ENCODE measurements at places on chromosomes 4 and X.

GRCh38 chr4:110666030-110666429, 43.2 kb upstream of the PITX2 start:
- DNase-seq, result no peak

GRCh38 chr4:140152013-140152703, 1.8 kb downstream of the MAML3 start:
- peak; percentile 46 for DNase-seq

DNA sequence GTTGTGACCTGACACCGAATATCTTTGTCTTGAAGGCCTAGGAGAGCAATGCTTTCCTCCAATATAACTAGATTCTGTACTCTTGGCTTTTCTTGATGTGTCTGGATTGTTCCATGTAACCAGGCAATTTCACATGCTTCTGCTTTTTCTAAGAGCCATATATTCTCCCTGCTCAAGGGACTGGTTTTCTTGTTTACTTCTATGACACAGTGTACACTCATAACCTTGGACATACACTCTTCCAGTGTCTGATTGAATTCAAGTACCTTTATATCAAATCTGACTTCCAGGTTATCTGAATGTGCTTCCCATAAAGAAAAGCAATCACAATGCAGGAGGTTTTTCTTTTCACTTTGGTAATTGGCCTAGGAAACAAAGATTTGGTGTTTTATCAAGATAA, 17.4 kb upstream of the EIF4E start:
- DNase-seq, result no peak

DNA sequence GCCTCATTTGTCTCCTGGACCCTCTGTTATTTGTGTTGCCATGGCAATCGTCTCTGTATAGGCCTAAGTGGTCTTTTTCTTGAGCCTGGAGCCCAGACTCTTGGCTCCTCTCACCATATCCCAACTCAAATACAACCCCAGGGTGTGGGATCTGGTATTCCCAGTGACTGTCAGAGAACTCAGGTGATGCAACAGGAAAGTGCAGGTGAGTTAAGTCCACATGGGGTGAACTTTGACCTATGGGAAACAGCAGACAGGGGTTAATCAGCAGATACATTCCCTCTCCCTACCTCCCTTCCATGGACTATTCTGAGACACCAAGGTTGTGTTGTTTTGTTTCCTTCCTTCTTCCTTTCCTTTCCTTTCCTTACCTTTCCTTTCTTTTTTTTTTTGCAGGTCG, 130.9 kb upstream of the RPS6KA3 start:
- no peak for DNase-seq

GRCh38 chrX:43735957-43736356, 79.9 kb downstream of the MAOA start:
- no peak for DNase-seq

- no peak for DNase-seq
Measured at GRCh38 chr4:53905941-53906377, 158.4 kb downstream of the CHIC2 start.

GRCh38 chr4:4984186-4984585, 35.1 kb downstream of the CYTL1 start:
- DNase-seq, result no peak

GRCh38 chrX:45187731-45188130, 12.9 kb downstream of the DIPK2B start:
- DNase-seq, result no peak

- no peak for DNase-seq
Measured at GRCh38 chr4:41633321-41633720, 95.4 kb downstream of the LIMCH1 start.

GRCh38 chr4:111020961-111021360, 398.1 kb upstream of the PITX2 start:
- no peak for DNase-seq

- no peak for DNase-seq
Measured at GRCh38 chr4:158316264-158316663, 106.0 kb downstream of the TMEM144 start.

DNA sequence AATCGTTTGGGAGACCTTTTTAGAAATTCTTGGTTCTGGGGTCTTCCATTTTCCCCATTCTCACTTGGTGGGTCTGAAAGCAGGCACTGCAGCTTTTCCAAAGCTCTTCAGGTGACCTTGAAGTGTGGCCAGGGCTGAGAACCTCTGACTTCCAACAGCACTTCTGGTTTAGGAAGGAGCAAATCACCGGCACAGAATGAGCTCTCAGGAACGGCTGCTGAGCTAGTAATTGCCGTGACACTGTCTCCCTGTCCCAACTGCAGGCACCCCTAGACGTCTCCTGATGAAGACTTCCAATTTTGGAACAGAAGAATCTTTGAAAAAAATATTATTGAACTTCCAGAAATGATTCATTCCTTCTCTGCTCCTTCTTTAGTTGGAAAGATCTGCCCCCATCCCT, 31.3 kb downstream of the CD38 start:
- no peak for DNase-seq

GRCh38 chr4:47598320-47598719, 113.2 kb downstream of the ATP10D start:
- DNase-seq, result no peak

GRCh38 chr4:120508036-120508435, 414.5 kb downstream of the PRDM5 start:
- no peak for DNase-seq

- no peak for DNase-seq
Measured at GRCh38 chr4:147480502-147480890, 401 bp upstream of the EDNRA start.

DNA sequence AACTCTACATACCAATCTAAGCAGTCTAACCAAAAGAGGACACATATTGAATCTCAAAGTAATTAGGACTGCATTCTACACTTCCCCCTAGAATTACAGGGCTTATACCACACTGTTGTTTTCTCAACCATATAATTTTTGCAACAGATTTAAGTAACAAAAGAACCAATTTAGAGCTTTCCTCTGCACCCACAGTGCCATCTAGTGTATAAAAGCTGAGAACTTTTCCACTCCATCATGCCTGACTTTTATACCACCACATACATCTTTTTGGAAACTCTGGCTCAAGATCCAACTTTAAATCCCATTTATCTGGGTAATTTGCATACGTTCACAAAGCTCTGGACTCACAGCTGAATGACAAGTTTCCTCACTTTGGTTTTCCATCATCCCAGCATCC, 99.5 kb downstream of the EFHC2 start:
- no peak for DNase-seq

GRCh38 chrX:72038016-72038415, 93.7 kb downstream of the RTL5 start:
- DNase-seq, result no peak

DNA sequence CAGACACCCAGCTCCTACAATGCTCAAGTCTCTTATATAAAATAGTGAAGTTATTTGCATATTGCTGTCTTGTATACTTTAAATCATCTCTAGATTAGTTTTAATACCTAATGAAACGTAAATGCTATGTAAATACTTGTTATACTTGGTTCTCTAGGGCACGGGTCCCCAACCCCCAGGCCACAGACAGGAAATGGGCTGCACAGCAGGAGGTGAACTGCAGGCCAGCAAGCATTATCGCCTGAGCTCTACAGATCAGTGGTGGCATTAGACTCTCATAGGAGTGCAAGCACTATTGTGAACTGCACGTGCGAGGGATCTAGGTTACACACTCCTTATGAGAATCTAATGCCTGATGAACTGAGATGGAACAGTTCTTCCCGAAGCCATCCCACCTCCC, 395.9 kb upstream of the EMCN start:
- DNase-seq, result no peak

GRCh38 chrX:79081895-79082512, 62.5 kb upstream of the GPR174 start:
- DNase-seq, result peak; percentile 6

- no peak for DNase-seq
Measured at GRCh38 chr4:100511896-100512295, 5.9 kb downstream of the EMCN start.

DNA sequence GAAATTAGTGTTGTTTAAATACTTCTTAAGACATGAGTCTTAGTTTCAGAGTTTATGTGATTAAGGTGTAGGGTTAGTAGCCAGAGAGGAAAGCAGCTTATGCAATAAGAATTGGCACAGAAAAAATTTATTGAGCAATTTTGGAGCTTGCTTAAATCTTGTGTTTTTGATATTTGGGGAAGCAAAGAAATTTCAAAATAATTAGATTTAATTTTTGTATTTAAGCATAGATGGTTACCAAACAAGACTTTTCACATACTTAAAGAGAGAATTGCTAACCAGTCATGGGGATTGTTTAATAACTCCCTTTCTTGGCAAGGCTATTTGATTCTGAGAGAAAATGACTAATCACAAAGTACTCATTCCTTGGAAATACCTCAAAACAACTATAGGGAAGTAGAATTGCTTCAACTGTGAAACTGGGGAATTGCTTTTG, 202.0 kb upstream of the GRID2 start:
- no peak for DNase-seq

- no peak for DNase-seq
Measured at GRCh38 chrX:44997888-44998287, 124.9 kb downstream of the KDM6A start.

DNA sequence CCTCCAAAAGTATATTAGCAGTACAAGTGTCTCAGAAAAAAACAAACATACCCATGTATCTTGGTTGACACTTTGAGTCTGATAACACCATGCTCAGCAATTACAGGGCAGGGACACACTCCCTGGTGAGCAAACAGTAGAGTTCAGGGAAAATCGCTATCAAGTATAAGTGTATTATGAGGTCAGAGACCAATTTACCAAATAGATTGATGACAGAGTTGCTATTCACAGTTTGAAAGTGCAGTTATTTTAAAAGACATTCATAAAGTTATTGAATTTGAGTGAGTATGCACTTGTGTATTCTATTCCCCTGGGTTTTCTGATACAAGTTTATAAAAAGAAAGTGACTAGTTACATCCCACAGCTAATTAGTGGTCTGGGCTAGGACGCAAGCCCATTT, 10.2 kb upstream of the LONRF3 start:
- no peak for DNase-seq

DNA sequence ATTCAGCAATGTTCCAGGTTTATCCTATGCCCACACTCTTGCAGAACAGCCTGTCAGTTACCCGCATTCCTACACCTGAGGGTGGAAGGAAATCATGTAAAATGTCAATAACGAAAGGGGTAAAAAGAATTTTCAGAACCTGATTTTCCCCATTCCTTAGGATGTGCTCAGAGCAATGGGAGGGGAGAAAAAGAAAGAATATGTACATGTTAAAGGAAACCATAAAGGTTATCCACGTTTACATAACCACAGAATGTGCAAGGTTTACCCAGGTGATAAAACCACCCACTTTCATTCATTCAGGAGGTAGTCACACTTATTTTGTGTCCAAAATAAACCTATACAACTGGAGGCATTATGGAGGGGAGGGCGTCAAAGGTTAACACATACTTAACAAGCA, 335.5 kb downstream of the ZNF674 start:
- no peak for DNase-seq

GRCh38 chr4:173415092-173415491, 16.2 kb upstream of the SCRG1 start:
- no peak for DNase-seq

DNA sequence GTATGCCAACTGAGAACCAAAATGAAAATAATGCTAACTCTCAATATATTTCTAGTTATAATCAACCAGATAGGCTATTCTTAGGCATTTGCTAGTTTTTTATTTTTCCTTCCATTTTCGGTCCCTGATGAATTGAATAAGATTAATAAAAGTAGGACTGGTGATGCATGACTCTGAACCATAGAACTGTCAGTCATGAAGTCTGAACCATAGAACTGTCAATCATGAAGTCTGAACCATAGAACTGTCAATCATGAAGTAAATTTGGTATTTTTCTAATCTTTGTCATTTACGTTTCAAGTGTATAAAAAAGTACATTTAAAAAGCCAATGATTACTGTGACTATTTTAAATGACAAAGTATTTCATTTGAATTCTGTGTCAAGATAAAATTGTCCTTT, 460.2 kb upstream of the NDST3 start:
- DNase-seq, result no peak

GRCh38 chr4:122898370-122899150, 23.8 kb downstream of the NUDT6 start:
- DNase-seq, result no peak

DNA sequence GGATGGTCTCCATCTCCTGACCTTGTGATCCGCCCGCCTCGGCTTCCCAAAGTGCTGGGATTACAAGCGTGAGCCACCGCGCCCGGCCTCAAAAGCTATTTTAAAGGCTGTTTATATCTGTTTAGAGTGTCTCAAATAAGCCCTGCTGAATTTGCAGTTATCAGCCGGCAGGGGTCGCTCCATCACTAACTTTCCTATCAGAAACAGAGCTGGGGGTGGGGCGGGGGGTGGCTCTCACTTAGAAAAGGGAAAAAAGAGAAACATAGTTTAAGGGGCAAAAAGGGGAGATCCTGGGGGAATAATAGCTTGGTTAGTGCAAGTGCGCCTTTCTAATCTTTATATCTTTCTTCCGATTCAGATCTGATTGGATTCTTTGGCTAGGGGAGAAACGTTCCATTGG, 450.7 kb downstream of the UBE2NL start:
- no peak for DNase-seq

- no peak for DNase-seq
Measured at GRCh38 chr4:108165586-108165985, 3.1 kb downstream of the LEF1 start.

DNA sequence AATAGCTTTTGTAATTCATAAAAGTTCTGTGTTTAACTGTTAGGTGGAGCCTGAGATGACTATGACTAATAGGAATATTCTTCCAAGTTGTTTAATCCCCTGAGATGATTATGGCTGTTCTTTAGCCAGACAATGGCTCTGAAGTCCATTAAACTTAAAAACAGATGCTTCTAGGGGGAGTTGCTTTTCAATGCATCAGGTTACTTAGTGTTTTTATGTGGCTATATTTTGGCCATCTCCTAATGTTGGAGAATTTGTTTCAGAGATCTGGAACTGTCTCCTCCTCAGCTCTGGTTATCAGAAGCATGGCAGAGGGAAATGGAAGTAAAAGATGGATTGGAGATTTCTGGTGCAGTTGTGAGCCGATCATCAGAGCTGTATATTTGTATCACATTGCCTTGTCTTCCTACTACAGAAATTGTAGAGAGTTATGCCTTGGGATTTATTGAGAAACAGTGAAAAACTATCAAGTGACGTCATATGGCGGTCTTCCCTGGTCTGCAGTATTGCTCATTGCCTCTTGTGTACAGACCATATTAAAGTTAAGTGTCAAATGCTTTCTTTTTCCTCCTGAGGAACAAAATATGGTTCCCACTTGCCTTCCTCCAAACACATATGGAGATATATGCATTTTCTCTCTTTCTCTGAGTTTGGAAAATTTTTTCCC, 29.8 kb downstream of the SGMS2 start:
- no peak for DNase-seq

DNA sequence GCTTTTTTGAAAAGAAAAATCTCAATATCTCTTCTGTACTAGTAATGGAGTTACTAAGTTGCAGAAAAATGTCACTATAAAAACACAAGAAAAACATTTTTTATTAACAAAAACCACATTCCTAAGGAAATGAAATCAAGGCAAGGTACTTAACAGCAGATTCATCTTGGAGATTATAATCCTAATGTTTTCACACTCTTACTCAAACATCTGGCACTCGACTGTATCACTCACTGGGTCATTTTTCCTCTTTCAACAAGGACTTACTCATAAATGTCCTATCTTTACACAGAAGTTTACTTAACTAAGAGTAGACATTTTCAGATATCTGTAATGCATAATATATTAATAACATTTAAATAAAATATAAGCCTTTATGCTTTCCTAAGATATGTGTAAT, 216.6 kb downstream of the NR3C2 start:
- no peak for DNase-seq

Measured in right renal cortex interstitium (tissue), 3 donors.